ENCODE measurements at places on chromosomes 12 and 14.

- peak; percentile 73 for DNase-seq
Measured at GRCh38 chr12:107320033-107320928, 226.9 kb upstream of the CRY1 start.

DNA sequence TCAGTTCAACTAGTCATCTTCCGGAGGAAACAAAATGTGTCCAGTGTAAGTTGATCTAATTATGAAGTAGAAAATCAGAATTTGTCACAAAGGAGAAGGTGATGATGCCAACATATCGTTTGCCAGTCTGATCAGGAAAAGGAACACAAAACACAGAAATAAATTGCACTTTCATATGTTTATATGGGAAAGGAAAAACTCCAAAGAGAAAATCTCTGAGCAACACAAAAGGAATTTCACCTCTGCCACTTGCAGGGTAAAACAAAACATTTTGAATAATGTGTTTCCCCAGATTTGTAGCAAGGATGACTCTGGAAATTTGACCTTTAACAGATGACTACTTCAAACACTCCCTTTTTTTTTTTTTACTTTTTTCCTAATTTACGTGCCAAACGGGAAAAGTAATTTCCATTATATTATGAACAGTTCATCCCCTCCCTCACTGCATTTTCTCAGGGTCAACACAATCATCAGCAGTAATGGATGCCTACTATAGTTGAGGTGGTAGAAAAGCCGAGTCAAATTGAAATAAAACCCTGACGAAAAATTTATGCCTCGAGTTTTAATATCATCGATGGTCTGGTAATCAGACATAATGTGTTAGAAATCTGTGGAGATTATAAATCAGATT is 25.6 kb downstream of the MGAT4C start:
- no peak for DNase-seq

- DNase-seq, result no peak
Measured at GRCh38 chr14:95497561-95498011, 18.9 kb downstream of the SYNE3 start.

DNA sequence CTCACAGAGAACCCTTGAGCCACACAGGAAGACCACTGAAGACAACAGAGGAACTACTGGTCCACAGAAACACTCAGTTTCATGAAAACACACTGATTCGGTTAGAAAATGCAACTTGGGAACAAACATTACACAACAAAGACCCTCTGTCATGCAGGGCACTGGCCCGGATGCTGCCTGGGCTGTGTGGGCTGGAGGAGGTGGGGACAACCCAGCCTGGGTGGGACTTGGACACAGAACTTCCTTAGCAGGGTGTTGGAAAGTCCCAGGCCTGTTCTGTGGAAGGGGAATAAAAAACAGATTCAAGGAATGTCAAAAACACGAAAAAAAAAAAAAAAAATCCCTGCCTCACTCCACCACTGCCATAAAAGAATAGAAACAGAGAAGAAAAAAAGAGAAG is 181.0 kb downstream of the MON2 start:
- DNase-seq, result no peak

DNA sequence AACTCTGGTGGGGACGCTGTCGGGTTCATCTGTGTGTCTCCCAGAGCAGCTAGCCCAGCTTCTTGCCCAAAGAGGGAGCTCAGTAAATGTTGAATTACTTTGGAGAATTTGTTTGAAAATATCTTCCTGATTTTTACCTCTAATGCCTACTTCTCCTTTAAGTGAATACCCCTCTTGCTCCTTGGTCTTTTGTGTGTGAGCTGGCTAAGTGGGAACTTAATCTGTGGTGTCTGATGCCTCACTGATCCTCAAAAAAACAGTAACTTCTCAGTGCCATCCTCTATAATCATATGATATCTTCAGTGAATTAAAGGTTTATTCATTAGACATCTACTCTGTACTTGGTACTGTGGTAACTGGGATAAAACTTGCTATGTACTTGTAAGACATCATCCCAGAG is 7.7 kb upstream of the PSMA6 start:
- DNase-seq, result no peak

DNA sequence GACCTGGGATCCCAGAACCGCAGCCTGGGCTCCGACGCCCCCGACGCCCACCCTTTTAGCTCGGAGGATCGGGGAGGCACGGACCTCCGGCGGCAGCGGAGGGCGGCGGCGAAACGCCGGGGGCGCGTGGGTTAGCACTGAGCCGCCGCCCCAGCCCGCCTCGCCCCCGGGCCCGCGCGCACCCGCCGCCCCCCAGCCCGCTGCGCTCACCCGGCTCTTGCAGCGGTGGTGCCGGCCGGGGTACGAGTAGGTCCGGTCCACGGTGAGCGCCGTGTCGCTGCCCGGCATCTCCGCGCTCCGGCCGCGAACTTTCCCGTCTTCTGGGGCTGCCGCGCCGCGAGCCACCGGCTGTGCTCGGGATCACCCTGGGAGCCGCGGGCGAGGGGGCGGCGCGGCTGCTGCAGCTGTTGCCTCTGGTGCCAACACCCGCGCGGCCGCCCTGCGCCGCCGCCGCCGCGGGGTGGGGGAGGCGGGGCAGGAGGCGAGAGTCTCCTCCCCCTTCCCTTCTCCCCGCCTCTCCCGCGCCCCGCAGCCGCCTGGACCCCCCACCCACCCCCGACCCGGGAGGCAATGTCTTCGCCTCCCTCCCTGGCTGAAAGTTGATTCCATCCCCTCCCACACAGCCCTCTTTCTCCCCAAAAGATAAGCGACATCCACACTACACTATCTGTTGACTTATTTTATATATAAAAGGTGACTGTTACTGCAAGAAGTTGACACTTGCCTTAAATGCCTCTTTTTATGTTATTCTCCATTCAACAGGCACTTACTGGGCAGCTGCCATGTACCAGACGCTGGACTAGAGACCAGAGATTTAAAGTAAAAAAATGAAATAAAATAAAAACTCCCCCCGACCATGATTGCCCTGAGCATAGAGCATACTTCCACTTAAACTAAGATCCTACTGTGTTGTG is at the start of gene TMCC3:
Gene TMCC3 (minus strand): TSS at position 415 of the 914 bp plus-strand sequence. CDS start 127 bp downstream, at position 288.
- DNase-seq, result peak; percentile 85

GRCh38 chr14:50775357-50775756 is 55.6 kb downstream of the NIN start:
- DNase-seq, result no peak

GRCh38 chr12:46514886-46515285 is 142.3 kb upstream of the SLC38A2 start:
- DNase-seq, result no peak

- peak; percentile 100 for DNase-seq
Measured at GRCh38 chr12:77746096-77746495, 84.6 kb upstream of the NAV3 start.

DNA sequence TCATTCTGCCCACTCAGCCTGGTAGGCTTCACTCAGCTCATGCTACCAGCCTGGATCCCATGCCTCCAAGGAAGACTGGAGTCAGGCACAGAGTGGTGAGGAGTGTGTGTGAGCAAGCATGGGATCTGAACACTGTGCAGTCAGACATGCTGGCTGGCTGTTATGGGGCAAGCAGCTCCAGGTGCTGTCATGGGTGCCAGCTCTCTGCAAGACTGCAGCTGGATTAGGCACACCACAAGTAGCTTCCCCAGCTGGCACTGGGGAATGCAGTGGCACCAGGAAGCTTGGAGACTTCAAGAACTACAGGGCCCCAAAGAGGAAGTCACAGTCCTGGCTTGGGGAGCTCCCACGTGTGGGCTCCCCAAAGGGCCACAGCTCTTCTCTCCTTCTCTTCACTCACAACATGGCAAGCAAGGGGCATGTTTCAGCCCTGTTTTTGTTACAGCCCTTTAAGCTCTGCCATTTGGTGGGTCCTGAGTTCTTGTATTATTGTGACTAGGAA is 202.5 kb downstream of the VRK1 start:
- no peak for DNase-seq

- DNase-seq, result no peak
Measured at GRCh38 chr14:81567302-81567701, 33.6 kb upstream of the SEL1L start.

DNA sequence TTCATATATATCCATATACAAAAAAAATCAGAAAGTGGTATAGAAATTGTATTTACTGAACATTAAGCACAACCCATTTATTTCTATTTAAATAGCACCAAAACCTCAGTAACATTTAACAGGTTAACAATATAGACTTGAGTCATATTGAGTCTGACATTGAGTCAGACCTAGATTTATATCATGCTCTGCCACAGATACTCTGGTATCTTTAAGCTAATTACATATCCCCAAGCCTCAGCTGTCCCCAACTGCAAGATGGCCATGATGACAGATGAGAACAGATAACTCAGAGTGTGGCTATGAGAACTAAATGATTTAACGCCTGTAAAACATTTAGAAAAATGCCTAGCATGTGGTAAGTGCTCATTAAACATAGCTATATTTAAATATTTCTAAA is 40.3 kb downstream of the IFNG start:
- no peak for DNase-seq

- no peak for DNase-seq
Measured at GRCh38 chr12:109053382-109054123, 1.2 kb downstream of the USP30 start.
